Activated naive CD4-positive, alpha-beta T cell treated with anti-CD3 and anti-CD28 coated beads, Interleukin-2, amount 50 U/mL, for 72 hours (primary cell): ENCODE measurements at places on chromosomes 11 and 22. TPM values are rescaled to one million over a fixed set of nuclear protein-coding genes. Genes with fewer than 3 reads are reported as not detected.

DNA sequence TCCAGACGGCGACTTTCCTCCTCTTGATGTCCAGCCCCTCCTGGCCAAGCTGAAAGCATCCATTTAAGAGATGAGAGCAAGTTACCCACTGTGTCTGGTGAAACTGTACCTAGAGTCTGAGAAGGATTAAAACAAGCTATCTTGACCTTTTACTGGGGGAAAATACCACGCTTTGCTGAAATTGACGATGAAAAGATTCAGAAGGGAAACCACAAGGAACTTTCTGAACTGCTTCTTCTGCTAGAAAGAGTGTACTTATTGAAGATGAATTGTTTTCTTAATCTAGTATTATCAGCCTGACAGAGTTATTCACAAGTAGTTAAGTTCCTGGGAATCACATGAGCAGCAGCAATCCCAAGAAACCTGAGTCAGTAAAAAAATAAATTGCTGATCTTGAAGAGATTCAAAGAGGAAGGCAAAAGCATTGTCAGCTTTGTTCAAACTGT lies 13.1 kb upstream of the MS4A6A start:
- DNase-seq = no peak

Gene DCUN1D5
- total RNA-seq = 63.1 TPM

Gene PGA3
- total RNA-seq = not detected

- DNase-seq = no peak
These were observed 110.0 kb upstream of the KIRREL3 start for GRCh38 chr11:127110542-127110941.

DNA sequence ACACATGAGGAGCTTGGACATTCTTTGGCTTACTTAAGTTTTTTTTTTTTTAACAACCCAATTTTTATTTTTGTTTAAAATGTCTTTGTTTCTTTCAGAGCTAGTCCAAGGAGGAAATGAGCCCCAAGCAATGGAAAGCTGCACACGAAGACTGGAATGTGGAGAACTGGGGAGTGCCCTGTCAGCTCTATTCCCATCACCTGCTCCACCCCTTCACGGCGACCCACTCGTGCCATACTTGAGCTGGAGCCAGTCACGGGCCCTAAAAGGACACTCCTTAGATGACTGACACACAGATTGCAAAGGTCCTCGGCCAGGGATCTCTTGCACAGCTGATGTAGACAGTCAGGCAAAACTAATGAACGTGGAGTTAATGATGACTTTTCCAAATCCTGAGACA lies 10.6 kb upstream of the SLC25A18 start:
- DNase-seq = no peak

- no peak for DNase-seq
These were observed 458.4 kb downstream of the MIAT start for GRCh38 chr22:27115816-27116256.

DNA sequence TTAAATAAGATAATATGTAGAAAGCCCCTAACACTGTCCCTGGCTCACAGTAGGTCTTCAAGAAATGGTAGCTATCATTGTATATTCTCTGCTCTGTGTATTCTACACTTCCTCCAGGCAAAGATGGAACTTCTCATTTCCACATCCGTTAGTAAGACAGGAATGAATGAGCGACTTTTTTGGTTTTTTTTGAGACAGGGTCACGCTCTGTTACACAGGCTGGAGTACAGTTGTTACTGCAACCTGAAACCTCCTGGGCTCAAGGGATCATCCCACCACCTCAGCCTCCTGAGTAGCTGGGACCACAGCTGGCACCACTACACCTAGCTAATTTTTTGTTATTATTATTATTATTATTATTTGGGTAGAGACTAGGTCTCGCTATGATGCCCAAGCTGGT lies 2.3 kb upstream of the CLPB start:
- no peak for DNase-seq

DNA sequence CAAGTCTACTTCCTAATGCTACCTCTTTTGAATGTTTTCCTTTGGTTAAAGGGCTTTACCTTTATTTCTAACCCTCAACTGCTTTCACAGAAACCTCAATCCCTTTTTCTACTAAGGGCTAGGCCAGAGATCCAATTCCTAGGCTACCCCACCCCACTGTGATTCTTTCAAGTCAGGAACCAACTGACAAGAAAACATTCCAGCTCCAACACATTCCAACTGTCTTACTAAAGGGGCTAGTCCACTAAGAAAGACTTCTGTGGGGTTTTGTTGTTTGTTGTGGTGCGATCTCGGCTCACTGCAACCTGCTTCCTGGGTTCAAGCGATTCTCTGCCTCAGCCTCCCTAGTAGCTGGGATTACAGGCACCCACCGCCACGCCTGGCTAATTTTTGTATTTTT lies 151.3 kb downstream of the APOL5 start:
- DNase-seq = no peak

Gene ELFN2
- total RNA-seq = 2.0 TPM

DNA sequence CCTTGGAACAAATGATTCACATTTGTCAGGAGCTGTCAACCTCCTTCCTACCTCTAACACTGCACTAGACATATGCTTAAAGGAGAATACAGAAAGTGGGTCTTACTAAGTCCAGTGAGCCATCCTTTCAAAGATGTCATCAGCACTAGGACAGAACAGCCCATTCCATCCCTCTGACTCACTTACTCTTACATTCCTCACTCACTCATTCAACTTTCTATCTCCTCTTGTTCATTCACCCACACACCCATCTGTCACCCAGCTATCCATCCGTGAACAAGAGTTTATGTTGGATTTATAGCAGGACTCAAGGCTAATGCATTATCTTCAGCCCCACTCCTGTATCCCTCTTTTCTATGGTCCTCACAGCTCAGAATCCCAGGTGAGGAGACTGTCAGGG lies 9.1 kb downstream of the INSC start:
- DNase-seq = no peak

DNA sequence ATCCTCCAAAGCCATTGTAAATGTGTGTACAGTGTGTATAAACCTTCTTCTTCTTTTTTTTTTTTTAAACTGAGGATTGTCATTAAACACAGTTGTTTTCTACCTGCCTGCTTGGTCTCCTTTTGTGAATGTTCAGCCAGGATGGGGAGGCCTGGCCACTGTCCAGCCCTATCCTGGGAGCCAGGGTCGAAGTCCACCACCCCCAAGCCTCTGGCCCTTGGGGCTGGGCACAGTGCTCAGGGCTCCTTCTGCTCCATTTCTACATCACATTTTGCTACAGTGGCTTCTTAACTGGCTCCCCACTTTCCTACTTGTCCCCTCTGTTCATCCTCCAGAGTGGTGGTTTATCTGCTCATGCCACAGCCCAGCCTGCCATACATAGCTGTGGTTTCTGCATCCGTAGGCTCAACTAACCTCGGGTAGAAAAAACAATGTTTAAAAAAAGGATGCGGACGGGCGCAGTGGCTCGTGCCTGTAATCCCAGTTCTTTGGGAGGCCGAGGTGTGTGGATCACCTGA lies 2.5 kb upstream of the SMARCB1 start:
- no peak for DNase-seq

DNA sequence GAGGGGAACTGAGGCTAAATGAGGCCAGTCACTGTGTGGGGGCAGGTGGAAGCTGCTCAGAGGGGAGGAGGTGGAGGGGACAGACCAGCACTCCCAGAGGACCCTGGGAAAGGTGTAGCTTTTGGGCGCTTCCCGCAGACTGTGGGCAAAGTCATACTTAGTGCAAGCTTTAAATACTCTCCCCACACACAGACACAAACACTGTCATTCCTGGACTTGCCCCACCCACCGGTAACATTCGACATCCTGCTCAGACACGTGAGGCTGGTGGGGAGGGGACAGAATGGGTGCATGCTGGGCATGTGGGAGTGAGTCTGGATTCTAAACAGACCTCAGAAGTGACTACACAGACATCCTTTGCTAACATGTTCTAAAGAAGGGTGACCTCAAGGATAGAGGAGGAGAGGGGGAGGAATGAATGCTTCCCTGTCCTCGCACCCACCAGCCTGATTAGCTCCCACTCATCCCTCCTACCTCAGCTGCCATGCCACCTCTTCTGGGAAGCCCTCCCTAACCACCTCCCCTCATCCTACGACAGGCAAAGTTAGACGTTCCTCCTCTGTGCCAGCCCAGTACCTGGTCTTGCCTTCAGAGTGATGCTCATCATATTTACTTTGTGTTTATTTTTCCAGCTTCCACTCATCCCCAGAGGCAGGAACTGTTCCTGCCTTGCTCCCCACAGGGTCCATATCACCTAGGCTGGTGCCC lies 22.2 kb downstream of the TSKU start:
- DNase-seq = no peak
